Cardiac atrium fibroblast (primary cell): ENCODE measurements at places on chromosomes 7 and 10. TPM values are rescaled to one million over a fixed set of nuclear protein-coding genes. Genes with fewer than 3 reads are reported as not detected.

The CFAP43 gene
- total RNA-seq, result not detected in 2 replicates

The GPR15LG gene
- not detected in 2 replicates for total RNA-seq

The VSTM4 gene
- 3.1 and 3.6 TPM in 2 replicates for total RNA-seq

The GJD4 gene
- not detected in 2 replicates for total RNA-seq

The C7orf57 gene
- not detected in 2 replicates for total RNA-seq

The GATA3 gene
- total RNA-seq, result 5.7 TPM in 1 of 2 replicates, not detected in the other

The GBX1 gene
- total RNA-seq, result not detected in 2 replicates

The PTN gene
- 1.6 and 7.8 TPM in 2 replicates for total RNA-seq

The PRKAR2B gene
- 0.54 and 1.3 TPM in 2 replicates for total RNA-seq

The PROSER2 gene
- total RNA-seq, result 9.1 and 12.3 TPM in 2 replicates

The TNPO3 gene
- 22.2 and 32.9 TPM in 2 replicates for total RNA-seq

The TBC1D12 gene
- 5.1 and 6.8 TPM in 2 replicates for total RNA-seq

The ACTR1A gene
- 114 and 115 TPM in 2 replicates for total RNA-seq

The FAM237B gene
- total RNA-seq, result not detected in 2 replicates

The PDZD7 gene
- total RNA-seq, result 0.54 and 1.3 TPM in 2 replicates

The NKX1-2 gene
- total RNA-seq, result not detected in 2 replicates

The NPY gene
- not detected in 2 replicates for total RNA-seq

The MUC3A gene
- not detected in 2 replicates for total RNA-seq
